Stimulated activated CD4-positive, alpha-beta T cell treated with anti-CD3 and anti-CD28 coated beads, Interleukin-12 subunit alpha, Interleukin-12 subunit beta, amount 100 ng/mL, for 4 hours (primary cell): ENCODE measurements at places on chromosomes 16 and 17.

DNA sequence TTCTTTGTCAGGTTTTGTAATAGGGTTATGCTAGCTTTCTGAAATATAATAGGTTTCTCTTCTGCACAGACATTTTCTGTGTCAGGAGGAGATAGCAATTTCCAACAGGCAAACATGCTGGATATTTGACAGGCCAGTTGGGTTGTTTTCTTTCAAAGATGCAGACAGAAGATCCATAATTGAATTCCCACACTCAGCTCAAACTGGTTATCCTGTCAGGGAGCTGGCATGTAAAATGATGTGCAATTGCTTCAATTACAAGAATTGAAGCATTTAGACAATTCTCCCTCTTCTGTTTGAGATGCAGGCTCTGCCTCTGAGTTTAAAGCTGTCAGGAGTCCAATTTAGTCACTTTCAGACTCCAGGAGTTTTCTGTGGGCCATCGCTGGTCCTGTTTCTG is 146.2 kb upstream of the ZKSCAN2 start:
- DNase-seq: no peak

DNA sequence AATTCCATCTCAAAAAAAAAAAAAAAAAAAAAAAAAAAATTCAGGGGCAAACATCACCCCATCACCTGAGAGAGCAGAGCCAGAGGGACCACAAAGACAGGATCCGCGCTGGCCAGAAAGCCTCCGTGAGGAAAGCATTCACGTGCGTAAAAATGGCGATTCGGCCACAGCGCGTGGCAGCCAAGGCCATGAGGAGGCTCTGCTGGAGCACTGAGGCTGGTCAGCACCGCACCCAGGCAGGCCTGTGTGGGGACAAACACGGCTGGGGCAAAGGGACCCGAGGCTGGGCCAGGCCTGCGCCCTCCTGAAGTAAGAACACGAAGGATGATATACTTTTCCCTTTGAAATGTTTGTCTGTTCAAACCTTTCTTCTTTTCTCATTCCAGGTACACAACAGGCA is 45.2 kb downstream of the MAP1LC3B start:
- DNase-seq: no peak

- DNase-seq: no peak
These were observed 31.8 kb downstream of the HASPIN start for GRCh38 chr17:3755335-3756030.

GRCh38 chr16:19384656-19385055 is 33.0 kb upstream of the TMC5 start:
- DNase-seq: no peak

DNA sequence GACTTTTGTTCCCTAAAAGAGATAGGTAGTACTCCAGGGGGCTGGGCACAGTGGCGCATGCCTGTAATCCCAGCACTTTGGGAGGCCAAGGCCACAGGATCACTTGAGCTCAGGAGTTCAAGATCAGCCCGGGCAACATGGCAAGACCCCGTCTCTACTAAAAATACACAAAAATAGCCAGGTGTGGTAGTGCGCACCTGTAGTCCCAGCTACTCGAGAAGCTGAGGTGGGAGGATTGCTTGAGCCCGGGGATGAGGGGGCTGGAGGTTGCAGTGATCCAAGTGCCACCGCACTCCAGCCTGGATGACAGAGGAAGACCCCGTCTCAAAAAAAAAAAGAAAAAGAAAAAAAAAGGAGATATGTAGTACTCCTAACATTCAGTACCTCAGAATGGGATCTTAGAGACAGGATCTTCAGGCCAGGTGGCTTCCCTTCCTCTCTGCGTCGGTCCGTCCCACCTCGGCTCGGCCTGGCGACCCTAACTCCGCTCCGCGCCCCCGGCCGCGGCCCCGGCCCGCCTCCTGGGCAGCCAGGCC is 89.6 kb downstream of the CDC27 start:
- no peak for DNase-seq

DNA sequence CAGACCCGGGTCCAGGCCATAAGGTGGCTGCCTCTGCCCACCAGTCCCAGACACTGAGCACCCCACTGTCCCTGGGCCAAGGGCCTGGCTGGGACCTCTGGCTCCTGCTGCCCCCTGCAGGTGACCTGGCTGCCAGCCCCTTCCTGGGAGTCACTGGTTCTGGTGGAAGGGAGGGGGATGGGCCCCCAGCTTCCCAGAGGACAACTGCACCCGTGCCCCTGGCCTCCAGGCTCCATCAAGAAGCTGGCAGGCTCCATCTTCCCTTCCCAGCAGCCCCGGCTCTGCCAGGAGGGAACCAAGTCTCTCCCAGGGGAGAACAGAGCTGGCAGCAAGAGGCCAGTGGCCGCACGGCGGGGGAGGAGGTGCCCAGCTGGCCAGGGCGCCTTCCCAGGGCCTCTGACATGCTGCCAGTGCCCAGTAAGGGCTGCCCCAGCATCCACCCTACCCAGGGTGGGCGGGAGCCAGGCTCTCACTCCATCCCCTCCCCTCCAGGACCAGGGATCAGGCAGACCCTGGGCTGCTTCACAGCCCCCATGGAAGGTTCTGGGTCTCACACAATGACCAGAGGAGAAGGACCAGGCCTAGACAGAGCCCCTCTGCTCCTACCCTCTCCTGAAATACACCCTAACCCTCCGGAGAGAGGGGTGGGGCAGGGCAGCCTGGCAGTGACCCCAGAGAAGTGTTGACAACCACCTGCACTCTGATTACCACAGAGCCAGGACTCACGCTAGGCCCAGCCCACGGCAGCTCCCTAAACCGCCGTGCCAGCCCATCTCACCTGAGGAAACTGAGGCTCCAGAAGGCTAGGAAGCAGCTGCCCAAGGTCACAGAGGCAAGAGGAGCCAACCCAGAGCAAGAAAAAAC is 3.6 kb downstream of the CLUH start:
- no peak for DNase-seq

GRCh38 chr16:81676066-81676882 is 102.8 kb upstream of the PLCG2 start:
- no peak for DNase-seq
